ENCODE measurements at places on chromosomes 13 and 19.

GRCh38 chr19:41951686-41952172, 7.4 kb downstream of the RABAC1 start:
- DNase-seq, result peak; percentile 61

DNA sequence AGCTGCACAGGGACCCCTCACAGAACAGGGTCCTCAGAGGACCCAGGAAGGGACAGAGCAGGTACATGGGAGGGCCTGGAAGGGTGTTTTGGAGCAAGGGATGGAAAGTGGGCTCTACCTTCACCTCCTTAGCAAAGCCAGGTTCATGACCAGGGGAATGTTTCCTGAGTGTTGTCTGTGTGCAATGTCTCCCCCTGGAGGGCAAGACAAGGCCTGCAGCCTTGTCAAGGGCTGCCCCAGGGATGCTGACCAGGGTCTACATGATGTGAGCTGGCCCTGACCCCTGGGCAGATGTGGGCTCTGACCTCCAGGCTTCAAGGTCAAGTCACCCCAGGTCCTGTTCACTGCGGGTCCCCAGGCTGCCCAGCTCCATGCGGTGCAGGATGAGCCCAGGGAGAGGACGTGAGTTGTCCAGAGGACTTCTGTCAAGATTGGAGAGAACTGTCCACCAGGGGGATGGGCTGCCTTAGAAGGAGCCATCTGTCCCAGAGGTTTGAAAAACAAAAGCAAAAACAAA, 1.0 kb upstream of the CEACAM1 start:
- DNase-seq, result no peak

- DNase-seq, result no peak
Measured at GRCh38 chr13:112342841-112343361, 33.3 kb upstream of the SPACA7 start.

DNA sequence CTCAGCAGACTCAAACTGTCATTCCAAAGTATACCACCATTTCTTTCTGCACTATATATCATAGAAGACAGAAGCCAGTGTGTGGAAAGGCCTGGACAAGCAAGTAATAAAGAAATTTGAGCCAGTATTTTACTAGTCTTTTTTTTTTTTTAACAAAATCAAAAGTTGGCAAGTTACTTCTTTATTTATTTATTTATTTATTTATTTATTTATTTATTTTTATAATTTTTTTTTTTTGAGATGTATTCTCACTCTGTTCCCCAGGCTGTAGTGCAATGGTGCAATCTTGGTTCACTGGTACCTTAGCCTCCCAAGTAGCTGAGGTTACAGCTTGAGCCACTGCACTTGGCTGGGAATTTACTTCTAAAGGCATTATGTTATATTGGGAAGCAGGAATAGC, 25.3 kb downstream of the ZNF493 start:
- DNase-seq, result no peak

DNA sequence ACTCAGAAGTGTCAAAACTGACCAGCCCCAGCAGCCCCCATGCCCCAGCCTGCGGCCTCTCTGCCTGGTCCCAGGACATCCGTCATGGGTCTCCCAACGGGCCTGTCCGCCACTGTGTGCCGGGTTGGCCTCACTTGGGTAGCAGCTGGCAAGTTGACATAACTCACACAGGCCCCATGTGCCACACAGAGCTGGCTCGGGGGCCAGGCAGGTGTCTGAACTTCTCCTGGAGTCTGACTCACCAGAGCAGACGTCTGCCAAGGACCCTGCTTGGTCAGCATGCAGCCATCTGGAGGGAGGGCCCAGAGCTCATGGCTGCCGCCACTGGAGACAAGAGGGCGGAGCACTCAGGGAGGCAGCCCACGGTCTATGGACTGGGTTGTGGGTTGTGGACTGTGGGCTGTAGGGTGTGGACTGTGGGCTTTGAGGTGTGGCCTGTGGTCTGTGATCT, 32.0 kb upstream of the TMEM255B start:
- DNase-seq, result no peak

- peak; percentile 88 for DNase-seq
Measured at GRCh38 chr13:54241719-54242118, 1213.1 kb downstream of the OLFM4 start.

- DNase-seq, result no peak
Measured at GRCh38 chr13:79646880-79647279, 165.9 kb downstream of the NDFIP2 start.

DNA sequence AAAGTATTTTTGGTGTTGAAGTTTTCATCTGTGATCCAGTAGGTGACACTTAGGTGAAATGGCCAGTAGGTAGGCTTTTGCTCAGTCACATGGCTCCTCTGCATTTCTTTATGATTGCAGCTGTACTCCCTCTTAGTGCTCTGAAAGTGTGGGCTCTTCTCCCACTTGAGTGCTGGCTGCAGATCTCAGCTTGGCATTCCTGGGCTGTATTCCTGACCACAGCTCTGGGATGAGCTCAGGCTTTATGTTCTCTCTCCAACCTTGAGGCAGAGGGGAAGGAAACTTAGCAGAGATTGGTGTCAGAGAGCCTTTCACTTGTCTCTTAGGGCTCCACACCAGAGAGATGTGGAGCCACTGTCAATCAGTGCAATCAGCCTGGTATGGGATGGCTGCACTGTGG, 254.3 kb downstream of the NDFIP2 start:
- DNase-seq, result no peak

- no peak for DNase-seq
Measured at GRCh38 chr19:14395710-14396336, 14.6 kb downstream of the ADGRE5 start.

DNA sequence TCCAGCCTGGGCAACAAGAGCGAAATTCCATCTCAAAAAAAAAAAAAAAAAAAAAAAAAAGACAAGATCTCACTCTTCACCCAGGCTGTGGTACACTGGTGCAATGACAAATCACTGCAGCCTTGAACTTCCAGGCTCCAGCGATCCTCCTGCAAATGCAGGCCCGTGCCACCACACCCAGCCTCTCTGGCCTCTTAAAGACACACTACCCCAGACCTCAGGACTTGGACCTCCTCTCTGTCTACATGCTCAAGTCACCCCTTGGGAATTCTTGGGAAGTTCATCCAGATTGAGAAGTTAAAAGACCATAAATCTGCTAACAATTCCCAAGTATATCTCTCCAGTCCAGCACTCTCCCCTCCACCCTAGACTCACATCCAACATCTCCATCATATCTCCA, 10.6 kb upstream of the HIPK4 start:
- DNase-seq, result no peak

- DNase-seq, result no peak
Measured at GRCh38 chr19:42024622-42025111, 30.6 kb upstream of the ATP1A3 start.

DNA sequence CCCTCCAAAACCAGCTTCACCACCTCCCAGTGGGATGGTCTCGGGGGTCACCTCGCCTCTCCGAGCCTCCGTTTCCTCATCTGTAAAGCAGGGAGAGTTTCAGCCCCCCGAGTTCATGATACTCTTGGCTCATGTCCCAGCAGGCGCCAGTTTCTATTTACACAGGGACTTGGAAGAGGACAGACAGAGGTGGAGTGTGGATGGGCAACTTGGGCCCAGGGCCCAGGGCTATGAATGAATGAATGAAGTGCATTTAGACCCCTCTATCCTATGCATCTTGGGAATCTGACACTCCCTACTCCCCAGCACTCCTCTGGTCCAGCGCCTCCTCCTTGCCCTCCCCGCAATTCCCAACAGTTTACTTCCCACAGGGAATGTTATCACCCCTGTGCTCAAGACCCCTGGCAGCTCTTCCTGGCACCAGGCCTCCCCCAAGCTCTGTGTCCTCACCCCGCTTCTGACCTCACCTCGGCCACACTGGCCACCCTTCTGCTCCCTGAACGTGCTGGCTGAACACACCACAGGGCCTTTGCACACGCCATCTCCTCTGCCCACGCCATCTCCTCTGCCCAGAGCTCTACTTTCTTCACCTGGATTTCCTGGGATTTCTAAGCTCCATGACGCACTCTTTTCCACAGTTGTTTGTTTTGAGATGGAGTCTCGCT, 4.9 kb upstream of the C2CD4C start:
- DNase-seq, result no peak

- DNase-seq, result no peak
Measured at GRCh38 chr19:43984687-43985000, 656 bp downstream of the ZNF155 start.

- no peak for DNase-seq
Measured at GRCh38 chr13:62280590-62280989, 864.9 kb upstream of the PCDH20 start.

GRCh38 chr19:18348171-18348570, 7.8 kb downstream of the PGPEP1 start:
- DNase-seq, result no peak

DNA sequence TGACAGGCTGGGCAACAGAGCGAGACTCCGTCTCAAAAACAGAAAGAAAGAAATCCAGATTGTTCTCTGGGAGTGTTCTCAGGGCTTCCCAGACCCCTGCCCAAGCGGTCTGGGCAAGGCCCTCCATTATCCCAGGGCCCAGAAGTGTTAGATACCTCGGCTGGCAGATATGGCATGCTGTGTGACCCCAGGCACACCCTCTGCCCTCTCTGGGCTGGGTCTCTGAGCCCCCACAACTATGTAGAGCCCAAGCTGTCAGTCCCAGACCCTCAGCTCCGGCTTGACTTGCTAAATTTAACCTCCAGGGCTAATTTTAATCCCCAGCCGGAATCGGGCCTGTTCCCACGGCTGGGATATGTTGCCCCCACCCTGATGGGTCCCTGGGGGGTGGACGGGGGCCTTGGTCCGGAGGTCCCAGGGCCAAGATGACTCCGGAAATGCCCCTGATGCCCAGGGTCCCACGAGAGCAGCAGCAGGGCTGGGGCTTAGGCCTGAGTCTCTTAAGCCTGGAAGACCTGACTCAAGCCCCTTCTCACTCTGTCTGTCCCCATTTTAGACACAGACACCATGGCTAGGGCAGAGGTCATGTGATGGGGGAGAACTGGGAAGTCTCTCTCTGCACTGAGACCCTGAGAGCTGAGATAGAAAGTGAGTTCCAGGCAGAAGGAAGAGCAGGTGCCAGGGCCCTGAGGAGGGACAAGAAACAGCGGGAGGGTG, 14.5 kb upstream of the TMEM161A start:
- DNase-seq, result no peak

GRCh38 chr13:109818886-109819285, 32.5 kb upstream of the IRS2 start:
- no peak for DNase-seq

DNA sequence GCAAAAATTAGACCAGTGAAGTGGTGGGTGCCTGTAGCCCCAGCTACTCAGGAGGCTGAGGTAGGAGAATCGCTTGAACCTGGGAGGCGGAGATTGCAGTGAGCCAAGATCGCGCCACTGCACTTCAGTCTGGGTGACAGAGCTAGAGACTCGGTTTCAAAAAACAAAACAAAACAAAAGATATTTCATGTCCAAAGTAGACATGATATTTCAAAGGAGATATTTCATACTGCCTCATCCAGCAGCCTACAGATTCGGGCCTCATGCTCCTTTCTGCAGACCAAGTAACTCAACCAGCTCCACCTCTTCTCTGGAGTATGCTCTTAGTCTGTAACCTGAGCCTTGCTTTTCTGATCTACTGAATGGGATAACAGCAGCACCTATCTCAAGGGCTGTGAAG, 15.0 kb downstream of the ZC3H4 start:
- no peak for DNase-seq

DNA sequence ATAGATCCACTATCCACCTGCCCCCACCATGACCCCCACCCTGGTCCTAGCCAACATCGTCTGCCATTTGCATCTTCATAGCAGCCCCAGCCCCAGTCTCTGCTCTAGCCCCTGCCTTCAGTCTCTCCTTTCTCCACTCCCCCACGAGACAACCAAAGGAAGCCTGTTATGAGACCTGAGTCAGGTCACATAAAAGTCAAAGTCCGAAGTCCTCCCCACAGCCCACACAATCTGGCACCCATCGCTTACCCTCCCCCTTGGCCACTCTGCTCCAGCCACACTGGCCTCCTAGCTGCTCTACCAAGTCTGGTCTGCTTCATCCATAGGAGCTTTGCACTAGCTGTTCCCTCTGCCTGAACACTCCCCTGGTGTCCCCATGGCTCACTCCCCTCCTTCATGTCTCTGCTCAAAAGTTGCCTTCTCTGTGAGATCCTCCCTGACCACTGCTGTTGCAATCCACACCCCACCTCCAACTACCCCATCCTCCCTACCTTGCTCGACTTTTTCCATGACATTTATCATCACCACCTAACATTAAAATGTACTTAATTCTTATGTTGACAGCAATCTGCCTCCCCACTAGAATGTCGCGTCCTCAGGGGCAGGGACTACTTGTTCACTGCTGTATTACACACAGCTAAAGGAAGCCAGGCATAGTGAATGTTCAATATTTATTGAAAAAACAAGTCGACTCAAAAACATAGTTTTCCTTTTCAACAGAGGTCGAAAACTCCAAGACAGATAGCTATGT, 1.2 kb upstream of the PLEKHG2 start:
- no peak for DNase-seq

DNA sequence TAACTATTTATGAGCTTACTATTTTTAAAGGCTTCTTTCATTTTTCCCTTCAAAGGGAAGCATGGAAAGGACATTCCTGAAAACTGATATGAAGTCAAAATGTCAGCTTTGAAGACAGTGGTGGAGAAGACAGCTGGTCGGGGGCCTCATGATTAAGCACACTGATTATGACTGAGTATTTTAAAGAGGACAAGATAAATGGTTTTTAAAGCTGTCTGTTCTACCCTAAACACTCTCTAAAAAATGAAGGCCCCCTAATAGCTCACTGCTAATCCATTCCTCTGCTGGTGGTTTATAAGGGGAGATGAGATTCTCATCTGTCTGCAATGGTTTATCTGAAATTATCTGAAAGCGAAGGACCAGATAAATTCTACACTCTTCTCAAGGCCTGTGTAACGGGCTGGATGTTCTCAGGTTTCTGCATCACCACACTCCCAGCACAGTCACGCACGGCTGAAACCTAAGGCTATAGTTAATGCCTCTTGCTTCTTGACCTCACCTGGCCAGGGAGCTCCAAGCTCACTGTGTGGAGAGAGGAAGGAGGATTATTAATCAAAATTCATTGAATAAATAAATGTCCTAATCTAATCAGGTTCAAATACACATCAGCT, 86.9 kb upstream of the DOCK9 start:
- peak; percentile 48 for DNase-seq

DNA sequence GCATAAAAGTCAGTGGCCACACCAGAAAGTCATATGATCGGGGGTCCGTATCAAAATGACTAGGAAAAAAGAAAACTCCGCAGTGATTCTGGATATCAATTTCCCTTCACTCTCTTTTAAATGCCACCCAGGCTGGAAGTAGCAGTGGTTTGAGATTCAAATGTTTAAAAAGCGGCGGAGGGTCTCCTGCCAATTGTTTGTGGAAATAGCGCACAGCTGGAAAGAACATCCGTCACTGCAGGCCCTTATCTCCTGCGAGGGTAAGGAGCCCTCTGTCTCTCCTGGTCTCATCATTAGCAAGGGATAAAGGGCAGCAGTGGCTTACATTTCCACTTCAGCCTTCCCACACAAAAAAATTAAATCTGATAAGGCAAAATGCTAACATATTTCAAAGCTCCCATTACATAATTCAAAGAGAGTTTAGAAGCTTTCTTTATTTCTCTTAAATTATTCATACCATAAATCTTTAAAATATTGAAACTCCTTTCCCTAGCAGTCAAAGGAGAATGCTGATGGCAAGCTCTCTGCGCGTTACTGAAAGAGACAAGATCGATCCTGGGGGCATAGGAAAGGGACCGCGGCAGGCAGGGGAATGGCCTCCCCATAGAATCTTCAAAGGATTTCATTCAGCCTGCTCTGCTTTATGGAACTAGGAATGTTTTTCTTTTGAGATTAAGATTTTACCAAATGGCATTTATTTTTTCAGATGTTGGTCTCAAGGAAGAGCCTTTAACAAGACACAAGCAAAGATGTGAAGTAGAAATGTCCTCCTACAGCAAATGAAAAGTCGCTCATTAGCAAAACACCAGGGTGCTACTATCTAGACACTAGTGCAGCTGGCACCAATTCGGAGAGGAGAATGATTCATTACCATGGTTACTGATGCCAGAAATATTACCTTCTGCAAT, 35.0 kb downstream of the AMER2 start:
- no peak for DNase-seq
